Memory B cell (primary cell): ENCODE measurements at places on chromosomes 7 and 10.

- DNase-seq, result no peak
Observed at GRCh38 chr7:96285579-96285978, 36.3 kb downstream of the SLC25A13 start.

DNA sequence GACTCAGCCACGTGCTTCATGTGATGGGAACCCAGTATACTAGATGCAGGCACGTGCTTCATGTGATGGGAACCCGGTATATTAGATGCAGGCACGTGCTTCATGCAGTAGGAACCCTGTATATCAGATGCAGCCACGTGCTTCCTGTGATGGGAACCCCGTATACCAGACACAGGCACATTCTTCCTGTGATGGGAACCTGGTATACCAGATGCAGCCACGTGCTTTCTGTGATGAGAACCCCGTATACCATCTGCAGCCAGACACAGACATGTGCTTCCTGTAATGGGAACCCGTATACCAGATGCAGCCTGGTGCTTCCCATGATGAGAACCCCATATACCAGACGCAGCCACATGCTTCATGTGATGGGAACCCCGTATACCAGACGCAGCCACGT is 44.0 kb downstream of the MGMT start:
- DNase-seq, result no peak

DNA sequence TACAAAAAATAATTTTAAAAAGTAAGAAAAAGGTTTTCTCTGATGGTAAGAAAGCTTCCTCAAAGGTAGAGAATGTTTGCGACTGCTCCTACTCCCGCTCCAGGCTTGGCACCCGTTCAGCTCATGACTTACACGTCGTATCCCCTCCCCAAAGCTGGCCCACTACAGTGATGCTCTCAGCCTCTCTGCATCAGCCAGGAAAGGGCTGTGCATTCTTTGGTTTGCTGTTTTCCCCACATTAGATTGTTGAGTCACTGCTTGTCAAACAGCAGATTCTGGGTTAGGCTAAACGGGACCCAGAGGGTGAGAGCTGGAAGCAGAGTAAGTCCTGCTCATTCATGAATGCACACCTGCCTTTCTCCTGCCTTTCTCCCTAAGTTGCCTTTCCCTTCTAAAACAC is 54.7 kb upstream of the NMT2 start:
- no peak for DNase-seq

DNA sequence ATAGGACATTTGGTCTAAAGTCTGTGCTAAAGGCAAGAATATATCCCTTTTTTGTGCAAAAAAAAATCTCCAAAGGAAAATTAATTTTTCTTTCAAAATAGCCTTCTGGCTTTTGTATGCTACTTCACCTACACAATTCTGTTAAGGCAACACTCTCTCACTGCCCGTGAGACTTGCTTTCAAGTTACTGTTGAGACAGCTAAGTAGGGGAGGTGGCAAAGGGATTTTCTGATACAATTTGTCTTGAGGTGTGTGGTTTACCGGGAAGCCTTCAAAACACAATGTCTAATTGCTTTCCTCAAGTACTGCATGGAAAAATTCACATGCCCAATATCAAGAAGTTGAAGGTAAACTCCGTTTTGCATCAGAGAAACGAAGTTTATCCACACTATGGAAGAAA is 50.8 kb upstream of the RSU1 start:
- no peak for DNase-seq

DNA sequence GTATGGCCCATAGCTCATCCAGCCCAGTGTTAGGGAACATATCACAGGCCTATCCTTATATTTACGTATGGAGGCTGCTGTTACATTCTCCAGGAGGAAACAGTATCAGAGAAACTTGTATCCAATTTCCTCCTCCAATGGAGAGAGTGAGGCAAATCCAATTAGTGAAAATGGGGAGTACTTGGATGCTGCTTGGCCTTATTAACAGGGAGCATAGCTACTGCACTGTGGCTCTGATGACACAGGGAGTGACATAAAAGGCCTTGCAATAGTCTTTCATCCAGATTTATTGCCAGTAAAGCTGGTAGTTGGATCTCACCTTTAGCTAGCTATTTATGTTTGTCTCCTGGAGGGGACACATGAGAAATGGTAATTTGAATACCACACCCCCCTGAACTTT is 313.2 kb upstream of the MTPN start:
- DNase-seq, result no peak

DNA sequence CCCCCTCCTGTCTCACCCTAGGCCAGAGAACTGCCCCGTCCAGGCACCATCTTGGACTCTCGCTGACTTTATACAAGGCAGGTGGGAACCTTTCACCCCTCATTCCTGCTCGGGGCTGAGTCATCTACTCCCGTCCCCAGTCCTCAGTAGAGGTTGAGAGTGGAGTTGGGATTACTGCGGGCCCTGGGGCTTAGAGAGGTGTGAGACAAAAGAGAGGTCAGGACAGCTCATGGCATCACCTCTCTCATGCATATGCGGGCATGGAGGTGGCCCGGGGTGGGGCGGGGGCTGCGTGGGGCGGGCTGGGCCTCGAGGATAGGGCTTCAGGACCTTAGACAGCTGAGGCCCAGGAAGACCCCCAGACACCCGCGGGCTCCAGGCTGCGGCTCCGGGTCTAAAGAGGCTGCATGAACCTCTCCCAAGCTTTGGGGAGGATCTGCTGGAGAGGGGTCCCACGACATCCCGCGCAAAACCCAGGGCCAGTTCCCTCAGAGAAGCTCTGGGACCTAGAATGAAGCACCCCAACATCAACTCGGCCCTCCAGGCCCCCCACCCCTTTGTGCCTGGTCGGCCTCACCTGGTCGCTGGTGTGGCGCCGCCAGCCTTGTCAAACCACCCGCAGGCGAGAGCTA is 317 bp downstream of the PDZD7 start:
- no peak for DNase-seq

- no peak for DNase-seq
Observed at GRCh38 chr10:70475661-70476060, 2.9 kb upstream of the PALD1 start.
